ENCODE measurements at places on chromosomes 4 and X.

DNA sequence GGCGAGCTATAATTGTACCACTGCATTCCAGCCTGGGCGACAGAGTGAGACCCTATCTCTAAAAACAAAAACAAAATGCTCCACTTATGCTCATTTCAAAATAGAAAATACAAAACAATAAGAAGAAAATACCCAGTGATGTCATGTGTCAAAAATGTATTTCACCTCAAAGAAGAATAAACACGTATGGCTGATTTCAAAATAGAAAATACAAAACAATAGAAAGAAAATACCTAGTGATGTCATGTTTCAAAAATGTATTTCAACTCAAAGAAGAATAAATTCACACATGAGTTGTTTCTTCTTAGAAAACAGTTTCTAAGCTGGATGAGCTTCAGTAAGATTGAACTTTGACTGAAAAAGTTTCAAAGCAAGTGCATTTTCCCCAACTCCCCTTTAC lies 20.3 kb upstream of the PDCL2 start:
- no peak for DNase-seq

DNA sequence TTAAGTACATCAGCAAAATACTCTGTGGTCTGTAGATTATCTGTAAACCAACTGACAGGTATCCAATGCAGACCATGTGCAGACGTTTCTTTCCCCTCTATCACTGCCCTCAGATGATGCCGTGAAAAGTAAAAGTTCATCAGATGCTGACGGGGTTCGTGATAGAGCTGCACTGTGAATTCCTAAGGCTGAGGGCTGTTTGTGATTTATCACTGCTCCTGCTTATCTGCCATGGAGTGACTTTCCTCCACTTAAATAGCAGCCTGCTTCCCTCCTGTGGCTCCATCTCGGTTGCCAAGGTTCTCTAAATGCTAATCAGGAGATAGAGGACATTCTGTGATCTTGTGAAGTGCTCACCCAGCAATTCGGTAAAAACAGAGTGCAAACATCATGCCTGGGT lies 89.3 kb upstream of the SRD5A3 start:
- DNase-seq = no peak

GRCh38 chr4:158949099-158949498 lies 153.8 kb upstream of the RAPGEF2 start:
- DNase-seq = no peak

DNA sequence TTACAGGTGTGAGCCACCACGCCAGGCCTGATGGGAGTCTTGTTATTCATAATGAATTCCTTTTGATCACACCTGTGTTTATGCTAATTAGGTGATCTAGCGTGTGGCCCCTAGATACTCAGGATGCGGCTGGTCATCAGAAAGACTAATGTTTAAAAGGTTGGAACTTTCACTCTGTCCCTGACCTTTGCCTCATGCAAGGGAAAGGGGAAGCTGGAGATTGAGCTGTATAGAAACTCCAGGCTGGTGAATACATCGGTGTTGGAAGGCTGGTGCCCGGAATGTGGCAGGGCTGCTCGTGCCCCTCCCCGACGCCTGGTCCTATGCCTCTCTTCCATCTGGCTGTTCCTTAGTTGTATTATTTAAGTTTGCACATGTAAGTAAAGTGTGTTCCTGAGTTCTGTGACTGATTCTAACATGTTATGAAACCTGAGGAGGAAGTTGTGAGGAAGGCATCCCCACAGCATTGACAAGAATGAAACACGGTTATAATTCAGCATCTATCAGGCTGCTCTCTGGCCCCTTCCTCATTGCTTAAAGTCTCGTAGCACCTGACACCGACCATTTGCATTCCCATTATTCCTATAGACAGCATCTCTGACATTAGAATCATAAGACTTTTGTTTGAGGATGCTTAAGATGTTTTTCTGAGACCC lies 28.9 kb downstream of the CASP3 start:
- DNase-seq = no peak

- DNase-seq = no peak
Measured at GRCh38 chrX:34859191-34859590, 83.4 kb upstream of the FAM47B start.

DNA sequence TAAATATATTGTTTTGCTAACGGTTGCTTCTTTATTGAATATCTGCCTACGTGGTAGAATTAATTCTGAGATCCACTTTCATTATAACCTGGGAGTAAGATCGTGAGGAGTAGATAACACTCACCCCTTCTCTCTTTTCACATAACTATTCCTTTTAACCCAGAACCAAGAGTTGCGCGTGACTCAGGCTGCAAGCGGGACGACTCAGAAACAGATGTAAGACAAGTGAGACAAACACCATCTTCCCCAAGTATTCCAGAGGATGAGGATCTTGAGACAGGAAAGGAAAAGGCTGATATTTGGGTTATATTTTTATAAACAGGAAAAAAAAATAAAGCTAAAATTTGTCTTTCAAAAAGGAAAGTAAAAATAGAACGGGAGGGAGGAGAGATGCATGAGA lies 318.8 kb upstream of the NOCT start:
- no peak for DNase-seq

DNA sequence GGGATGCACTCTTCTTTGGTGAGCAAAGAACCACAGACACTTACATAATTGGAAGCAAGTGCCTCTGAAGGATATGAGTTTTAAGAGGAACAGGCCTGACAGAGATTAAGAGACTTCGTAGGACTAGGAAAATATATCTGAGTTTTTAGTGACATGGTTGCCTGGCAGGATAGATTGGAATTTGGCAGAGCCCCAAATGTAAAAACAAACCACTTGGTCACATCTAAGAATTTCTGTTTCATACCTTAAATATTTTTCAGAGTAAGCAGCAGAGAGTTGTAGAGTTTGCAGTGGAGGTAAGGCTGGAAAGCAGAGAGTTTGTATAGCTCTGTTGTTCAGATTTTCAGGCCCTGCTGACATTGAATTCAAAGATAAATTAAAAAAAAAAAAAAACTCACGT lies 150.1 kb upstream of the MAGEB2 start:
- DNase-seq = no peak

DNA sequence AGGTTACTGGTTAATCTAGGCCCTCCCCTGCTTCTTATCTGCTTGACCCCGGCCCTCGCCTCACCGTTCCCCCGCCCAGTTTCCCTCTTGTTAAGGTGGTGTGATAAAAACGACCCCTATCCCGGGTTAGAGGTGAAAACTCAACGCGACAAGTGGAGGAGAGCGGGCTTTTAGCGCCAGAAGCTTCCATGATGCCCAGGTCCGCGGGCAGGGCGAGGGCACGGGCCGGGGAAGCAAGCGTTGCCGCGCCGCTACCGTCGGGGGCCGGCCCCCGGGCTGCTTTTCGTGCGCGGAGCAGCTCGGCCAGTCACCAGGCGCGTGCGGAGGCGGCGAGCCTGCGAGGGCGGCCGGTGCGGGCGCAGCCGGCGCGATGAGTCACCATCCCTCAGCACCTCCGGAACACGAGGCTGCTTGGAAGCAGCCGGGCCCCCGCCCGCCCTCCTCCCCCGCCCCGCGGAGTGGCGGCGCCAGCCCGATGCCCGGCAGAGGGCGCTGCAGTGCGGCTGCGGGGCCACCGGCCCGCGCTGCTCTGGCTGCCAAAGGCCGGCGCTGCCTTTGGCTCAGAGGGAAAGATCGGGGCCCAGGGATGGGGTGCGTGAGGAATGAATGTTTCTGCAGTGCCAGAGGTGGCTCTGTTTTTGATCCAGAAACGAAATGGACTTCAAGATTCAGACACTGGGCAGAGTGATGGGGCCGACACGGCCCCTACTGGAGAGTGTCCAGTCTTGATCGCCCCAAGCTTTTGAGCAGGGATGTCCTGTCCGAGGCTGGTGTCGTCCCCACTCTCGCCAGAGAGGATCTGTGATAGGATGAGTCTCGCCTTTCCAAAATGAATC lies 107.8 kb downstream of the NHSL2 start:
- no peak for DNase-seq
